ENCODE measurements at places on chromosomes 4 and X.

GRCh38 chr4:4994312-4995097 lies 24.8 kb downstream of the CYTL1 start:
- no peak for DNase-seq

- DNase-seq: no peak
Measured at GRCh38 chr4:187965726-187966125, 29.8 kb upstream of the ZFP42 start.

DNA sequence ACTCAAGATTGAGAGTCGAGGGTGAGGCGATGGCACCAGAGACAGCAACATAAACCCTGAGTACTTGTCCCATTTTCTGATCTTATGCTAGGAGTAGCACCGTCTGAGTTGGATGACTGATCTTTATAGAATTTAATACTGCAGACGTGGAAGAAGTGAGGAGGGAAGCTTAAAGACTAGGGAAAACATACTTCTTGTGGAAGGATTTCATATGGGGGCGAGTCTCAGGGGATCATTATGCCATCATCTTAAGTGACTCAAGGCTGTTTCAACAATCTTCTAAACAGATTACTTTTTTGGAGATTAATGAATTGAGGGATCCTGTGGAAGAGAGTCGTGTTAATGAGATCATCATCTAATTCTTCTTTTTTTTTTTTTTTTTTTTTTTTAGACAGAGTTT lies 17.2 kb upstream of the FAT1 start:
- DNase-seq: no peak

DNA sequence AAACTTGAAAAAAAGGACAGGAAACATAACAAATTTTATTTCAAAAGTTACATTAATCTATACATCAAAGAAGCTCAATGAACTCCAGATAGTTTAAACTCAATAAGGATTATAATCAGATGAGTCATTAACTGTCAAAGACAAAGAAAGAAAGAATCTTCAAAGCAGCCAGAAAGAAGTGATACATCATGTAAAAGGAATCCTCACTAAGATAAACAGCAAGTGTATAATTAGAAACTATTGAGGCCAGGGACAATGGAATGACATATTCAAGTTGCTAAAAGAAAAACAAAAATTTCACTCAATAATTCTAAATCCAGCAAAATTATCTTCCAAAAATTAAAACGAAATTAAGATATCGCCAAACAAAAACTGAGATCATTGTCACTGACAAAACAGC lies 161.6 kb upstream of the NWD2 start:
- DNase-seq: no peak

Data from hypothalamus (tissue), 51 donors.